ENCODE measurements at places on chromosomes 3 and 15.

- no peak for DNase-seq
Measured at GRCh38 chr3:81695302-81695701, 66.1 kb downstream of the GBE1 start.

DNA sequence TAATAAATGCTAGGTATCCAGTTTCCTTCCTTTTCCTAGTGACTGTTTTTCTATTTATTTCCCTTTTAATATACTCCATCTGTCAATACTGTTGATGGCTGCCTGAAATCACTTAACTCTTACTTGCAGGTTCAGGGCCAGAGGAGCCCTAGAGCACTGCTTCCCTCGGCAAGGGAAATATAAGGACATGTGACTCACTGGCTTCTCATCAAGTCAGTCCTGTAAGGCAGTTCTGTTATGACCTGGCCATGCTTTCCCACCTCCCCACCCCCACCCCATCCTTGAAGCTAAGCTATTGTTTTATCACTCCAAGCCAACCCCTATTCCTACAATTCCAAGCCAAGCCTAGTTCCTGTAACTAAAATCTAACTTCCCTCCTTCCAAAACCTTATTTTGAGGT lies 800.7 kb downstream of the ROBO1 start:
- no peak for DNase-seq

- no peak for DNase-seq
Measured at GRCh38 chr3:122626515-122627180, 49.2 kb downstream of the PARP15 start.

DNA sequence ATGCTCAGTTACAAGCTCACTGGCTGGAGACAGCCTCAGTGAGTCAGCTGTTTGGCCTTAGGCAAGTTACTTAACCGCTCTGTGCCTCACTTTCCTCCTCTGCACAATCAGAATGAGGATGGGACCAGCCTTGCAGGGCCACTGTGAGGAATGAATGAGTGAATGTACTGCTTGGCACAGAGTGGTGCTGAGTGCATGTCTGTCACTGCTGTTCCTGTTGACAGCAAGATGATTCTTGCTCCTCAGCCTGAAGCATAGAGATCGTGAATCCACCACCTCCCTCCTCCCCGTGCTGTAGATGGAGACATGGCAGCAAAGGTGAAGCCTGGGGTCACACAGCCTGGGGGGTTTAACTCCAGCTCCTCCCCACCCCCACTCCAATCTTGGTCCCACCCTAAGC lies 14.6 kb upstream of the GRIP2 start:
- no peak for DNase-seq

DNA sequence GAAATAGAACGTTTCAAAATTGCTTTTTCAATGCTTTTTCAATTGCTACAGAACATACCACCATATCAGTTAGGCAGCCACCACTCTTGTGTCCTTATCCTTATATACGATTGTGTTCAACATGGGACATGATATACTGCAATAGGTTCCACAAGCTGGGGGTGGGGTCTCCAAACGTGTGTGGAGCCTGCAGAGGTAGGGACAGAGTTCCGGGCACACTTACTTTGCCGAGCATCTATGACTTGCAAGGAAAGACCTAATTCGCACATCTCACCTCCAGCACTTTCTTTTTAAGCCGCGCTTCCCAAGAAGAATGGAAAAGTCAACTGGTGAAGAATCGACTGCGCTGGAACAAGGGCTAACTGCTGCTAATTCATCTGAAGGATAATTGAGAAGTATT lies 39.6 kb upstream of the SFMBT1 start:
- DNase-seq = no peak

DNA sequence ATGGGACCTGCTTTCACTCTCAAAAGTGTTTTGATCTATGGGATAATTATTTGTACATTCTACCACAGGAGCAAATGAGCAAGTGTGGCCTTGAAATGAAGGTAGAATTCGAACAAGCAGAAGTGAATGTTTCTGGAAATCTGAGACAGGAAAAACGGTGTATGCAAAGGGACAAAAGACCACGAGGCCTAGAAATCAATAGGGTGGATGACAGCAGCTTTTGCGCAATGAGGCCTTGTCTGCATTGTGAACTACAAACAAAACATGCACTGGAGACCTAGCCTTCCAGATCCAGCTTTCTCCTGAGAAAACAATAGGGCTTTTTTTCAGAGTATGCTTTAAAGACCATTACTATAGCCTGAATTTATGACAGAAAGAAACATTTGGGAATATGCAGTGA lies 1137.0 kb downstream of the ROBO2 start:
- no peak for DNase-seq

DNA sequence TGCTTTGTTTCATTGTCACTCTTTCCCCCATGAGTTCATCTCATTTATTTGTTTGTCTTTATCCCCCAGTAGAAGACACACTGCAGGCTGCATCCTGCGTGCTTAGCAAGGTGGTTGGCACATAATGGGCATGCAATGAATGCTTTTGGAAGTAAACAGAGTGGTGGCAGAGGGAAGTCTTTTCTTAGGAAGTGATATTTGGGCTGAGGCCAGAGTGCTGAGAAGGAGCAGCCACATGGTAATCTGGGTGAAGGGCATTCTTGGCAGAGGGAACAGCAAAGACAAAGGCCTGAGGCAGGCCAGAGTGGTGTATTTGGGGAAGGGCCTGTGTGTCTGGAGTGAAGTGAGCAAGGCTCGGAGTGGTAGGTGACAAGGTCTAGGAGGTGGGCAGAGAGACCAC lies 17.7 kb upstream of the ADAMTS7 start:
- no peak for DNase-seq

DNA sequence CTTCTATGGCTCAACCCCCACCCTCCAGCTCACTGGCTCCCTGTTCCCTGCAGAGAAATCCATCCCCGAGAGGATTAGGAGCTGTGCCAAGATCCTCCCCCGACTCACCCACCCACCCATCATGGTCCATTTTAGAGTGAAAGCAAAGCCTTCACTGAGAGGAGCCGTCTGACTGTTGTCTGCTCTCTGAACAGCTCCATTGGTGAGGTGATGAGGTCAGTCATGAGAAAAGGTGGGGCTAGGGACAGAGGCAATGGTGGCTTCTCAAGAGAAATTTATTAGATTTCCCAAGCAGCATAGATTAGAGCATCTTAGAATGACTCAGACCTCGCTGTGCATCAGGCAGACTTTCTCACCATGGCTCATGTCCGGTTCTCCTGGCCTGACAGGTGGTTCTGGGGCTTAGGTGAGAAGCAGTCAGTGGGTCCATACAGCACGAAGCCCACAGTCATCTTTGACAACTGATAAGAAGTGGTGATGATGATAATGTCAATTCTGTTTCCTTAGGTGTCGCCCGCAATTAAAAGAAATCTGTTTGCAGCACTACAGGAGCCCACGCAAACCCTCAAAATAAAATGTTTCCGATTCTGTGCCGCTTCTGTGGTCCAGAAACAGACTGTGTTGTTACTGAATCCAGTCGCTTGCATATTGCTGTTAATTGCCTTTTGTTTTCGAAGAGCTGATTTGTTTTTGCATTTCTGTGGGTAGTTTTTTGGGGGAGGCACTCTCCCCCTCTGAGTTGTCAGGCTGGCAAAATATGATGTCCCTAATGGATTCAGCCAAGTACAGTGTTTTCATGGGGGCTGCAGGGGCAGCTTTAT lies 24.8 kb upstream of the RHO start:
- DNase-seq = no peak

- no peak for DNase-seq
Measured at GRCh38 chr15:62940093-62940754, 102.3 kb upstream of the TPM1 start.

DNA sequence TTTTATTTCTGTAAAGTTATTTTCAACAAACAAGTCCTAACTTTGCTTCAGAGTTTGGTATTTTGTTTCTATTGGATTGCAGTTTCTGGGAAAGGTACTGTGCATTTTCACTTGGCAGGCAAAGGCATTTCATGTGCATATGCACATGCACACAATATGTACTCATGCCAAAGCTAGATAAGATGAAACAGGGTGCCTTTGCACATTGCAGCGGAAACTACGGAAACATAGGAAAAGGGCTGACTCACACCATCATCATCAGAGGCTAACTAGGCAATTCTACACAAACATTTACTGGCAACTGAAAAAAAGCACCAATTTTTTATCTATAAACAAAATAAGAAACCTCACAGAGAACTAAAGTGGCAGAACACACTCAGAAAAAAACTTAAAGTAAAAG lies 550.6 kb upstream of the NECTIN3 start:
- DNase-seq = no peak

DNA sequence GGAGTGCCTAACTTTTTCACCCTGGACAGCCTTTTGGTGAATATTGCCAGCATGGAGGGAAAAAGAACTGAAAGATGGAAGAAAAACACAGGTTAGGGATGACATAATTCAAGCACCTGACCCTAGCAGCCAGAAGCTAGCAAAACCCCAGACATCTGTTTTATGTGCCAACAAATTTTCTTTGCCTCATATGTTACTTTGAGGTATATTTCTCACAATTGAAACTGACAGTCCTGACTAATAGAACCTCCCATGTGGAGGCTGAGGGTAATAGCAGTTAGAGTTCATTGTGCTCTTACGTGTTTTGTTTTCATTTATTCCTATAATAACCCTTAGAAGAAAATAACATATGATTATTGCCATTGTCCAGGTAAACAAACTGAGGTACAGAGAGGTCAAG lies 71.5 kb upstream of the SLC25A26 start:
- no peak for DNase-seq

GRCh38 chr3:108117241-108117775 lies 26.5 kb upstream of the CD47 start:
- DNase-seq = no peak

GRCh38 chr3:37028329-37028728 lies 35.0 kb downstream of the MLH1 start:
- DNase-seq = no peak

- no peak for DNase-seq
Measured at GRCh38 chr3:187084580-187084979, 54.7 kb downstream of the RPL39L start.

All from stimulated activated CD4-positive, alpha-beta T cell treated with anti-CD3 and anti-CD28 coated beads, Interleukin-4, amount 100 ng/mL, for 4 hours (primary cell).